Activated T-helper 1 cell treated with anti-CD3 and anti-CD28 coated beads, Interleukin-2, amount 50 U/mL, for 16 hours (primary cell): ENCODE measurements at places on chromosomes 11 and 22.

DNA sequence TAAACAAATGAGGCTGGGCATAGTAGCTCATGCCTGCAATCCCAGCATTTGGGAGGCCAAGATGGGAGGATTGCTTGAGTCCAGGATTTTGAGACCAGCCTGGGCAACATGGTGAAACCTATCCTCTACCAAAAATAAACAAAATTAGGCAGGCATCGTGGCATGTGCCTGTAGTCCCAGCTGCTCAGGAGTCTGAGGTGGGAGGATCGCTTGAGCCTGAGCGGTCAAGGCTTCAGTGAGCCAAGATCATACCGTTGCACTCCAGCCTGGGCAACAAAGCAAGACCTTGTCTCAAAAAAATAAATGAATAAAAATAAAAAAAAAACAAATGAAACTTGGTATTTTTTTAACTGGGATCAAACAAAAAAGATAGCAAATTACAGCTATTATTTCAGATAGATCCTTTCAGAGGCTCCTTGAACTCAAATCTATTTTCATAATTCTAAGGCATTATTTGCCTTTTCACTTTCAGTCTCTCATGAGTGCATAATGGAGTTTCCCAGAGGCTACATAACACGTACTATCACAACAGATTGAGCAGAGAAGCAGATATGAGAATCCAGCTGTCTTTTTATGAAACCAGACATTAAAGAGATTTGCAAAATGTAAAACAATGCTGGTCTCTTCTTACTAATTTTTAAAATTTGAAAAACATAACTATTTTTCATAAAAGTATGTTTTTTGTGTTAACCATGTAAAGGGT is 23.1 kb downstream of the DDIAS start:
- no peak for DNase-seq

DNA sequence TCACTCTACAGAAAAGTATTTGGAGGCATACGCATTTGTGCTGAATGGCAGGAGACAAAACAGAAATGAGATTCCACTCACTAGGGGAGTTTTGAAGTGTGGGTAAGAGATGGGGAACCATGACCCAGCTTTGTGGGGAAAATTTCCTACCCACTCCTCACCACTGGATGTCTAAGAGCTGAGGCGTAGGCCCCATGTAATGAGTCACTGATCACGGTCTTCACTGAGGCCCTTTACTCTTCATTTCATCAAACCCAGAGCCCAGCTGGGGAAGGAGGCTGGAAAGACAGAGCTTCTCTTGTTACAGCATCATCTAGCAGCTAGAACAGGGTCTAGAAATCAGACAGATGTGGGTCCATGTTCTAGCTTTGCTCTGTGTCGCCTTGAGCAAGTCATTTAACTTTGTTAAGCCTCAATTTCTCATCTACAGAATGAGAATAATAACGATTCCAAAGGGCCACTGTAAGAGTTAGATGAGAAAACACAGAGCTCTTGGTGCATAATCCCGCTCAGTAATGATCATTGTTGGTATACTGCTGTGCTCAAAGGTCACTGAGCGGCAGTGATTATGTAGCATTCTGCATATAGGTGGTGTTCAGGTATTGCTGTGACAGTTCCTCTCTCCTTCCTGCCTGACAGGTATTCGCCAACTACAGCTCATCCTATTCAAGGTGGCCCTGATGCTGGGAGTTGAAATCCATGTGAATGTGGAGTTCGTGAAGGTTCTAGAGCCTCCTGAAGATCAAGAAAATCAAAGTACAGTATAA is 97.2 kb downstream of the MICAL2 start:
- no peak for DNase-seq

DNA sequence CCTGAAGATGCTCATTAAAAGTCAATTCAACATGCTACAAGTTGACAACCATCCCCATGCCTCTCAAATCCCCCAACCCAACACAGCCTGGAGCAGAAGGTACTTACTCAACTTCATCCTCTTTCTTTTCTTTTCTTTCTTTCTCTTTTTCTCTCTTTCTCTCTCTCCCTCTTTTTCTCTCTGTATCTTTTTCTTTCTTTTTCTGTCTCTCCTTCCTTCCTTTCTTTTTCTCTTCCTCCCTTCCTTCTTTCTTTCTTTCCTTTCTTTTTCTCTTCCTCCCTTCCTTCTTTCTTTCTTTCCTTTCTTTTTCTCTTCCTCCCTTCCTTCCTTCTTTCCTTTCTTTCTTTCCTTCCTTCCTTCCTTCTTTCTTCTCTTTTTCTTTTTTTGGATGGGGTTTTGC is 135.7 kb upstream of the SEZ6L start:
- DNase-seq, result no peak

DNA sequence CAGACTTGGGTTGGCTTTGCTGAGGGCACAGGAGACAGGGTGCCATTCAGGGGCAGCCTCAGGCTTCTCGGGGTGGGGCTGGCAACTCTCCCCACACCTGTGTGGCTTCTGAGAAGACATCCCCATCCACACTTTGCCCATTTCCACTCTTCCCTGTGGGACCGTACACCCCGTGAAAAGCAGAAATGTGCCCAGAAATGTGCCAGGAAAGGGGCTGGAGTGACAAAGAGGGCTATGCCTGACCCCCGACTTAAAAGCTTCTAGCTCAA is 50.6 kb downstream of the SGSM3 start:
- no peak for DNase-seq

DNA sequence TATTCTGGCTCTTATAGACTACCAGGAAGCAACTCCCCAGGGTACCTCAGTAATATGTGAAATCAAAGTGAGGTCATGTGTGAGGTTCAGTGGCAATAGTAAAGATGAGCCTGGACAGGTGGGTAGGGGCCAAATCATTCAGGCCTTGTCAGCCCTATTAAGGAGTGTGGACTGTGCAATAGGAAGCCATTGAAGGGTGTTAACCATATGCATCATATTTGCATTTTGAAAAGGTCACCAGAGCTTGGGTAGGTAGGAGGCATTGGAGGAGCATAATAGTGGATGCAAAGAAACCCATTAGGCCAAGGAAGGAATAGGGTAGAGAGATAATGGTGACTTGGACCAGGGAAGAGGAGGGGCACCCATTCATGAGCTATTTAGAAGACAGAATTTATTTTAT is 8.4 kb upstream of the MRPL11 start:
- no peak for DNase-seq

DNA sequence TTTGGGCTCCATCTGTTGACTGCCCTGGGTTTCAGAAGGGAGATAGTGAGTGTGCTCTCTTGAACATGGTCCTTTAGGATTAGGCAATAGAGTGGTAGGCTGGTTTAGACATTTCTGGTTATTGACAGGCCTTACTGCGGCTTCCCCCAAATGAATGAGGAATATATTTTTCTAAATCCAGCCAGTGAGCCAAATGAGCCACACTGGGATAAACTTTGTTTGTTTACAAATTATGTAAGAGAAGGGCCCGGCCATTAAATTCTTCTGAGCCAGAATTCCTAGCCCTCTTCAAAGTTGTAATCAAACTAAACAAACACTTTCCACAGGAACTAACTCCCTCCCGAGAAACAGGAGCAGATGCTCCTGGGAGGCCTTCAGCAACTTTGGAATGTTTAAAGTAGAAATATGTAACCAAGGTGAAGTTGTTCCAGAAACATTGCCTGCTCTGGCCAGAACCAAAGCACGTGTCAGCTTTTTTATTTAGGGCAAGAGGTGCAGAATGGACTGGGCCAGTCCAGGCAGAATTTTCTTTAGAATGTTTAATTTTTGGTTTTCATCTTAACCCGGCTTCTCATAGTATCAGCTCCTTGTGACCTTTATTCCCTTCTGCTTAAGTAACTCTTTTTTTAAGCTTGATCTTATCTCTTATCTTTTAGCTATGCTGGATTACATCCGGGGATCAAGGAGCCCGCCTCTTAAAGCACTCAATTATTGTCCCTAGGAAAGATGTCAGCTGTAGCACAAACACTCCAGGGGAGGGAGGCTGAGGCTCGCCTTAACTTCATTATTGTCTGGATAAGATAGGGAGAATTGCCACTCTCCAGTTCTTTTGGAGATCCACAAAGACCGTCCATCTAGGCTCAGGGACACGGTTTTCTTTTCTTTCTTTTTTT is 28.7 kb downstream of the ZNRF3 start:
- DNase-seq, result no peak

DNA sequence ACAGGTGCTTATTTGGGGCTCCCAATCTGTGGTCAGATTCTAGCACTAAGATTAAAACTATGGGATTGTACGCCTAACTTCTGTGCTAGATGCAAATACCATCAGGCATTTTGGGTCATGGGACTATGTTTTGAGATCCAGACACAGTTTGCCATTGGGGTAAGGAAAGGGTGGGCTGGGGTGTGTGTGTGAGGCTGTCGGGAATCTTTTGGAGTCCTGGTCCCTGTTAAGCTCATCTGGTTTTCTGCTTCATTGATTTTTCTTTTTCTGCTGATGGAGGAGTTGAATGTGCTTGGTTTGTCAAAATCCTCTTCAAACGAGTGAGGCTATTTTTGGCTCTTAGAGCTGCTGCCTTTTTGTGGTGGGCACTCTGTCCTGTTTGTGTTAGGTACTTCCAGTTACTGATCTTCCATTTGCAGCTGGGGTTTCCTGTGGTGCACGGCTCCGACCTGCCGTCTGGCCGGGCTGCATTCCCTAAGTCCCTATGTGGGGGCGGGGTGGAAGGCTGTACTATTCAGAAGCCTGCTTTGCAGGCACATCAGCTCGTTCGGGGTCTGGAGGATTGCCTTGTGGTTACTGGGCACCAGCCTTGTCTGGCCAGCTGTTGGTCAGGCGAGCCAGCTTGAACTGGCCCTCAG is 2.9 kb downstream of the BCR start:
- no peak for DNase-seq

DNA sequence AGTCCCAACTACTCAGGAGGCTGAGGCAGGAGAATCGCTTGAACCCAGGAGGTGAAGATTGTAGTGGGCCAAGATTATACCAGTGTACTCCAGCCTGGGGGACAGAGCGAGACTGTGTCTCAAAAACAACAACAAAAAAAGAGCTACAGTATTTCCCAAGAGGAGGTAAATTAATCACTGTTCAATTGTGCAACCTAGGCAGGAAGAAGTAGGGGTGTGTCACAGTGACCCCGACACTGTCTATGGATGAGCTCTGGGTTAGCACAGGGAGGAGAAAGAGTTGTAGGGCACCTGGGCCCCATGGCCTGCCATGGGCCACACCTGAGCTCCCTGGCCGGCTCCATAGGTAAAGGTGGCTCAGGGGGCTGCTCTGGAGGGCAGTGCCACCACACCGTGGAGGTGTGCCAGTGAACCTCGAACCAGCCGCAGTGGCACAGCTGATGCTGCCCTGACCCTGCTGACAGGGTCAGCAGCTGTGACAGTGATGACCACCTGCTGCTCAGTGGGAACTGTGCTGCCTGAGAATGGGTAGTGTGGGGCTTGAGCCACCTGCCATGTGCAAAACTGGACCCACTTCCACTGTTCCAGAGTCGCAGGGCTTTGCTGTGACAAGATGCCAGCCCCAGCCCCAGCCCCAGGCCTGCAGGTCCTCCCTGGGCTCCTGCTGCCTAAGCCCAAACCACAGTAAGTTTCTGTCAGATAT is 84.0 kb upstream of the PITPNB start:
- DNase-seq, result no peak

DNA sequence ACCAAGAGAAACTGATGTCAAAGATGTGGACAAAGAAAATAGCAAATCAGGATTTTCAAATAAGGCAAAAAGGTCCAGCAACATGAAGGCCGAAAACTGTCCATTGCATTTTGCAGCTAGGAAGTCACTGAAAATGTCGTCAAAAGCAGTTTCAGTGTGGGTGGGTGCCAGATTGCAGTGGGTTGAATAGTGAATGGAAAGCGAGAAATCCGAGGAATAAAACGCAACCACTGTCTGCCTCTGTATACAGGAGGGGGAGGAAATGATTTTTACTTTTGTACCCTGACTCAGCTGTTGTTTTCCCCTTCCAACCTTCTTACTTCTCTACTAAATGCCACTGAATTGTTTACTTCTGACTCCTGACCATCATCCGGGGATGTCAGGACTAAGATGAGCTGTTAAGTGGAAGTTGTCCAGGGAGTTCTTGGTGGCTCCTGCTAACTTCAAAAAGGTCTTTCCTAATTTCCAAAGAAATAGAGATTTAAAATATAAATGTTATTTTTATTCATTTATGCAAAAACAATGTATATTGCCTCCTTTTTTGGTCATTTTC is 64.9 kb upstream of the BIRC3 start:
- DNase-seq, result no peak

DNA sequence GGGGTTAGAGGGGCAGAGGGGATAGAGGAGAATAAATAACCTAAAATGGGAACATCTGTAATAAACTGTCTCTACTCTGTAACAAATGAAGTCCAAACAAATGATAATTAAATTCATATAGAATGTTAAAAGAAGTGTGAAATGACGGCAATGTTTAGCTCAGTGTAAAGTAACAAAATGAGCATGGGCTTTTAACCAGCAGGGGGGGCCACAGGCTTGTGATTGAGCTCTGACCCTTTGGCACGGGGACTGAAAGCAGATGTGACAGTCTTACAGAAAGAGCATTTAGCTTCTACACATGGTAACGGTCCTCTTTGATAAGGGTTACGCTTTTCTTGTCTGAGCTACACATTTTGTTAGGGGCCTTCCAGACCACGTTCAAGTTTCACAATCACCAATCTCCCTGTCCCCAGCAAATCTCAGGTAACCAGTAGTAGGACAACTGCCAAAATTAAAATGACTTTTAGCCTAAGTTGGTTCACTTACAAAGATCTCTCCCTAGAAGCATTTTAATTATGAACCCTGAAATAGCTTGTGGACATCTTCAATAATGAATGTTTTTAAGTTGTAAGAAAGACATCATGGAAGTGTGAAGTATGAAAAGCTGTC is 262.5 kb downstream of the DCDC1 start:
- DNase-seq, result no peak

DNA sequence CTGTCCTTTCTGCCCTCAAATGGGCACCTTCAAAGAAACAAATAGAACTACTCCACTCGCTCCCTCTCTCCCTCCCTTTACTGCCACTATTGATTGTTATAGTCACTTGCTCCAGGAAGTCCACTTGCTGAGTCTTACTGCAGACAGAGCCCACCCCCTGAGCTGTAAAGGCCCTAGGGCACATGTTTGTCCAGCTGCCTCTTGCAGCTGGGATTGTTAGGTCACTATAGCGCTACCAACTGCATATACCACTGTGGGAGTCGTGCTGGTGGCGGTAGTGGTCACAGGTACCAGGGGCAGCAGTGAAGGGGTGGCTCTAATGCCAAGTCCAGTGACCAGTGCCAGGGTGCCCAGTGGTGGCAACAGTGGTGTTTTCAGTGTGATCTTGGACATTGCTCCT is 4.4 kb upstream of the SREBF2 start:
- DNase-seq, result no peak

- DNase-seq, result no peak
Observed at GRCh38 chr11:120403966-120404365, 67.8 kb downstream of the ARHGEF12 start.

- no peak for DNase-seq
Observed at GRCh38 chr11:78039919-78040671, 17.0 kb upstream of the KCTD14 start.

DNA sequence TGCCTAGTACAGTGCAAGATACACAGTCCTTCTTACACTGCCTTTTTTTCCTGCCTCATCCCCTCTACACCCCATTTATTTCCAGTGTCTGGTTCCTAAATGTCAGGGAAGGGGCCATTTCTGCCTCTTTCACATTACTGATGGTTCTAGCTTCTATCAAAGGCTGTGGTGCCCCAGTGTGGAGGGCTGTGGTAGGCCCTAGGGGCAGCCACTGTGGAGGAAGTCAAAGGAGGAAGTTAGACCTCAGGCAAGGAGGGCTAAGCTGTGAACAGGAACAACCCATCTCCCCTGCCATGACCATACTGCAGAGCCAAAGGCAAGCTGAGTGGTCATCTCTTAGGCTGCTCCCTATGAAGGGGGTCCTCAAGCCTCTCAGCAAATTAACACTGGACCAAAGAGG is 81.9 kb upstream of the CRTAM start:
- no peak for DNase-seq
